ENCODE measurements at places on chromosomes 7 and 10.

- DNase-seq = no peak
Measured at GRCh38 chr10:65845916-65846315, 1079.9 kb upstream of the LRRTM3 start.

DNA sequence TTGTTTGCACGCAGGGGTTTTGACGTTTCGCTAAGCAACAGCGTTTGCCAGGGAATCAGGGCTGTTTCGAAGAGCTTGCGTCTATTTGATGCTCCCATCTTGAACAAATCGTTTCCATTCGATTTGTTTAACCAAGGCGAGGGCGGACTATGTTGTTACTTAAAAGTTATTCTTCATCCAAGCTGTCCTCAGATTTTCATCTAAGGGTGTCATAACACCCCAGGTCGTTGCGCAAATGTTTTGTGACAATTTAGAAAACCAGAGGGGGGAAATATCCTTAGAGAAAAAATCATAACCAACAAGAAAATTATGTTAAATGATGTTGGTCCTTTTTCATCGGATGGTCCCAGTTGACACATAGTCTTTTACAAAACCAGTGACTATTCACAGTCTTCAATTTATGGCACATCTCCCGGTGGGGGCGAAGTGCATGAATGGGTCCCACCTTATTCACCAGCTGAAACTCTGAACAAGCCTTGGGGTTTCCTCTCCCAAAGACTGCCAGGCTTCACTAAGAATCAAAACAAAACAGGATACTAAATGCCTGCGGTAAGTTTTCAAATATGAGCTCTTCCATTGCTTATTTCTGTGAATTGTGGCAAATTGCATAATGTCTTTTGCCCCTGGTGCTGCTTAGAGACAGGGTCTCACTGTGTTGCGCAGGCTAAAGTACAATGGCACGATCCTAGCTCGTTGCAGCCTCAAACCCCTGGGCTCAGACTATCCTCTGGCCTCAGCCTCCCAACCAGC is 109.9 kb downstream of the REEP3 start:
- DNase-seq = peak; percentile 31

GRCh38 chr10:121566755-121567154 is 31.5 kb downstream of the FGFR2 start:
- no peak for DNase-seq

DNA sequence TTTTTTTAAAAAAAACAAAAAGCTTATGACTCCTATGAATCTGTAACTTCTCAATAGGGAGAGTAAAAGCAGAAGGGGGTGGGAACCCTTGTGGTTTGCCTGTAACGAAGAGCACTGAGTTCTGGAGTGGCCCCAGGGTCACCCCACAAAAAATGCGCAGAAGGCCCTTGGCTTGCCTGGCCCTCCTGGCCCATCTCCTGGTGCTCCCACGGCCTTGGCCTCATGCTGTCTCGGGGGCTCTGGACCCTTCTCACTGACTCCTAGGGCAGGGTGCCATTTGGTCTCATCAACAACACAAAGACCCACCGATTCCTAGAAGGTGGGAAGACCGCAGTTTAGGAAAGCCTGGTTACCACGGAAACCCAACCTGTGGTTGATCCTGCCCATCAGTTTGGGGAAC is 40.8 kb downstream of the ZNF467 start:
- DNase-seq = no peak

DNA sequence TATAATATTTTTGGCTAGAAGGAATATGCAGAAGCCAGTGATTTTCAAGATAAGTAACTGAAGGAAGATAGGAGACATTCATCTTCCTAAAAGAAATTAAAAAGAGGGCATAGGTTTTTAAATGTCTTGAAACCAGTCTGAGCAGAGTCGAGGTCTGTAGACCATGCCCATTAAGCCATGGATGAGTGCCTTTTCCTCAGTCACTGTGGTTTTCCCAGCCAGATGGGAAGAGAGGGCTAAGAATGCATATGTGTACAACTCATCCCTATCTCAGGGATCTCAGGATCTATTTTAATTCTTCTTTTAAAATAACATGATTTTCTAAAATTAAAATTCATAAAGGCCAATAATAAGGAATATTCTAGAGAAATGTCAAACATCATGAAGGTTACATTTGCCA is 112.8 kb downstream of the PPP1R3A start:
- no peak for DNase-seq

DNA sequence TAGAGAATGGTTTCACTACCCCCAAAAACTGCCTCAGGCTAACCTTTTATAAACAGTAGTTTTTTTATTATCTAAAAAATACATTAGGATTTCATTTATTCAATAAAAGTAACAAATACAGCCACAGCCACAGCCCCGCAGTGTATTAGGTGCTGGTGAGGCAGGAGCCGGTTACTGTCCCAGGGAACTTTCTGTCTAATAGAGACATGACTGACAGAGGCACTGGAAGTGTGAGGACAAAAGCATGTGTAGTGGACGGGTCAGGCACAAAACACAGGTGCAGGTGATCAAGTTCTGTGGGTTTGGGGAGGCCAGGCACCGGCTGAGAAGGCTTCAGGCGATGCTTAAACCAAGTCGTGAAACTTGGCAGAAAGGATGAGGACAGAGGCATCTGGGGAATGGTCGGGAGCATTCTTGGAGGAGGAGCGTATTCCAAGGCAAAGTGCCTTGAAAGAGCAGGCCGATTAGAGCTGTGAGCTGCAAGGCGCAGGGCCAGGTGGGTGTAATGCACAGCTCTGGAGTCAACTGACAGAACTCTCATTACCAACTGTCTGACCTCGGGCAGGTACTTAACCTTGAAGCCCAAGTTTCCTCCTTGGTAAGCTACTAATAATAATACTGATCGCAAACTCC is 138.2 kb downstream of the USP6NL start:
- no peak for DNase-seq

- peak; percentile 30 for DNase-seq
Measured at GRCh38 chr7:100682228-100682741, 8.7 kb downstream of the GNB2 start.

GRCh38 chr10:98316170-98316569 is 48.2 kb upstream of the LOXL4 start:
- no peak for DNase-seq

- no peak for DNase-seq
Measured at GRCh38 chr7:30705008-30705407, 22.8 kb upstream of the CRHR2 start.

GRCh38 chr10:86252079-86252478 is 114.5 kb downstream of the GRID1 start:
- peak; percentile 6 for DNase-seq

GRCh38 chr7:115013886-115014285 is 92.0 kb downstream of the MDFIC start:
- DNase-seq = no peak

GRCh38 chr7:70569335-70569819 is 562.6 kb upstream of the GALNT17 start:
- no peak for DNase-seq

DNA sequence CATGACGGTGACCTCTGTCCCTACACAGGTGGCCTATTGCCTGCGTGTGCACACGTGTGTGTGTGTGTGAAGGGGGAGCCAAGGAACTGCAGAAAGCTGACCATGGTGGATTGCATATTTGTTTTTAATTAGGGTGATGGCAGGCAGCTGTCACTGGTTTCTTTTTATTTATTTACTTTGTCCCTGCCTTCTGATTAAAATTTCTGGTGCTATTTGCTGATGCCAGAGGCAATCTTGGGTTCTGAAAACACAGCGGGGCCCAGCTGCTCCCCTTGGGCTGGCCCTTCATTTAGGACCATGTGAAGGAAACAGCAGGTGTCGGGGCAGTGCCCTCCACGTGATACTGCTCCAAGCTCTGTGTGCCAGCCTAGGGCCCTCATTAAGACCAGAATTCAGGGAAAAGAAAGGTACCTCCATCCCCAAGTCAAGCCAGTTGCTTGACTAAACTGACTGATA is 71.3 kb upstream of the PODXL start:
- no peak for DNase-seq

- DNase-seq = peak; percentile 29
Measured at GRCh38 chr10:28807760-28808613, 130.7 kb downstream of the BAMBI start.

- no peak for DNase-seq
Measured at GRCh38 chr7:143936087-143937009, 1.3 kb downstream of the OR2F2 start.

DNA sequence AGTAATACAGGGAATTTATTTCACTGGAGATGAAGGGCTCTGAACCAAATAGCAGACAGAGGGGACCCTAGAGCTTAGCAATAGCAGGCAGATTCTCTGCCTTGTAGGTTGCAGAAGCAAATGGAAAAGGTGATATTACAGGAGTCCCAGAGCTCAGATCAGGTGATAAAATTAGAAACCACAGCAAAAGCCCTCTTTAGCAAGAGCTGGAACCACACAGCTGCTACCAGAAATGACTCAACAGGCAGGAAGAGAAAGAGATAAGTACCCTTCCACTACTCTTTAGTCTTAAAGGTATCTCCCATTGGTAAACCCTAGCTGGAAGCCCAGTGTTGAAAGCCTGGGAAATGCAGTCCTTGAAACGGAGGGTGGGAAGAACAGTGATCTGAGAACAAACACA is 535.6 kb upstream of the GHITM start:
- DNase-seq = no peak

DNA sequence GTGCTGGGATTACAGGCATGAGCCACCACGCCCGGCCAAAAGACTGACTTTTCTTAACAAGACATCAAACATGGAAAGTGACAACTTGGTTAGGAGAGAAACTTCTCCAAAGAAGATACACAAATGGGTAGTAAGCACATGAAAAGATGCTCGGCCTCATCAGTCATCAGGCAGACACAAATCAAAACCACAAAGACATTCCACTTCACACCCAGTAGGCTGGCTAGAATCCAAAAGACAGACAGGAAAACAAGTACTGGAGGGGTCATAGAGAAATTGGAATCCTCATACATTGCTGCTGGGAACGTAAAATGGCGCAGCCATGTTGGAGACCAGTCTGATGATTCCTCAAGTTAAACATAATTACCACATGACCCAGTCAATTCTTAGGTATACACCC is 16.4 kb downstream of the SEPHS1 start:
- DNase-seq = no peak

GRCh38 chr10:62010366-62010765 is 108.9 kb downstream of the ARID5B start:
- no peak for DNase-seq

Data from right hindlimb (tissue), 1 donor.